ENCODE measurements at places on chromosomes 1 and 21.

DNA sequence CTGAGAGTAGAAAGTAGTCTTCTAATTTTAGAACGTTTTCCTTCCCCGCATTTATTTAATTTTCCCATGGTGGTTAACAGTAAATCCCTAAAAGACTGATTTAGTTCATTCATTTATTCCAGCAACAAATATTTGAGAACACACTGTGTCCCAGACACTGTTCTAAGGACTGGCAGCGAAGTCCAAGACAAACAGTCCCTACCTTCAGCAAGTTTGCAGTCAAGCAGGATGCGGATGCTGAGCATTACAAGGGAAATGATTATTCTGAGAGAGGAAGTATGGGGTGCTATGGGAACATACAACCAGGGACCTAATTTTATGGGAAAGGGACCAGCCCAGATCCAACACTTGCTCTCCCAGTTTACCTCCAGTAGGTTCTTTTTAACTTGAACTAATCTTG lies 1.2 kb upstream of the C1orf74 start:
- DNase-seq: no peak

DNA sequence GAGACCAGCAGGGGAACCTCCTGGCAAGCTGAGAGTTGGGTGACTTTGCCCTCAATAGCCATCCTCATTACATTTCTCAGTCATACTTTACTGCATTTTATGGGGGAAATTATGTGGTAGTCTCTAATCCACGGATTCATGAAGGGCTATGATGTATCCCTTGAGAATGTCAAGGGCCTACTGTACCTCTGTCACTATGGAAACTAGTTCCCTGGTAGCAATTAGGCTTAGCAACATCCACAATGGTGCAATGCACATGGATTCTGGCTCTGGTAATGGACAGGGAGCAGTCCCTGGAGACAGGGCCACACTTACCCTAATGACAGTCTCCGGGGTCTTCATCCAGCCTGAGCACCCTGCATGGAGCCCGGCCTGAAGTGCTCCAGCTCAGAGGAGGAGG lies 26.5 kb downstream of the LRRN2 start:
- no peak for DNase-seq

DNA sequence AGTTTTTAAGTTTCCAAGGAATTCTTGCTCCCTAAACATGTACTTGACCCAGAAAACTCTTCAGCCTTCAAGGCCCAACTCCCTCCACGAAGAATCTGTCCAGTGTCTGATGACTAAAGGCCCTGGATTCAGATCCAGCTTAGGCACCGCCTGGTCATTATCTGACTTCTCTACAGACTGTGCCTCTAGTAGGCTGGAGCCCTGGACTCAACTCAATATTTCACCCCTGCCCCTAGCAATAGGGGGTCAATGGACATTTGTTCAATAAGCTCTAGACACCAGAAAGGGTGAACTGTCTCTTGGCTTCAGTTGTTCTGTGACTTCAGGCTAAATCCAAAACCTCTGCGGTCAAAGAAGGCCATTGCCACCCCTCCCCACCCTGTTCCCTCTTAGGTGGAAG lies 34.5 kb downstream of the NUAK2 start:
- no peak for DNase-seq

DNA sequence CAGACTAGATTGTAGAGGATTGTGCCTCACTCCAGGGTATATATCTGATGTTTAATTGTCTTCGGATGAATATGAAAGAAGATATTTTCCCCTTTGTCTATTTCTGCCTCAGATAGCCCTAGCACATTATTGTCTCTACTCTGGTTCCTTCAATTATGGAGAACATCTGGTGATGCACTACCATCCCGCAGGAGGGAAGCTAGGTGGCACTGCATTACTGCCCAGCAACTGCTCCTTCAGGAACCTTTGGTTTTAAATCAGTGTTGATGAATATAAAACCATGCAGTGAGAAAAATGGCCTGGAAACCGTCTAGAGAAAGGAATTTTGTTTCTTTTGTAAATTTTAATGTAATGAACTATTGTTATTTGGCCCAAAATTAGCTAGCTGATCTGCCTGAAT lies 68.5 kb downstream of the GPR88 start:
- DNase-seq: no peak

- DNase-seq: no peak
Measured at GRCh38 chr1:244065960-244066388, 14.9 kb downstream of the ZBTB18 start.

- no peak for DNase-seq
Measured at GRCh38 chr1:177569476-177569875, 398.7 kb downstream of the BRINP2 start.

- no peak for DNase-seq
Measured at GRCh38 chr1:59285691-59286090, 11.2 kb upstream of the FGGY start.

DNA sequence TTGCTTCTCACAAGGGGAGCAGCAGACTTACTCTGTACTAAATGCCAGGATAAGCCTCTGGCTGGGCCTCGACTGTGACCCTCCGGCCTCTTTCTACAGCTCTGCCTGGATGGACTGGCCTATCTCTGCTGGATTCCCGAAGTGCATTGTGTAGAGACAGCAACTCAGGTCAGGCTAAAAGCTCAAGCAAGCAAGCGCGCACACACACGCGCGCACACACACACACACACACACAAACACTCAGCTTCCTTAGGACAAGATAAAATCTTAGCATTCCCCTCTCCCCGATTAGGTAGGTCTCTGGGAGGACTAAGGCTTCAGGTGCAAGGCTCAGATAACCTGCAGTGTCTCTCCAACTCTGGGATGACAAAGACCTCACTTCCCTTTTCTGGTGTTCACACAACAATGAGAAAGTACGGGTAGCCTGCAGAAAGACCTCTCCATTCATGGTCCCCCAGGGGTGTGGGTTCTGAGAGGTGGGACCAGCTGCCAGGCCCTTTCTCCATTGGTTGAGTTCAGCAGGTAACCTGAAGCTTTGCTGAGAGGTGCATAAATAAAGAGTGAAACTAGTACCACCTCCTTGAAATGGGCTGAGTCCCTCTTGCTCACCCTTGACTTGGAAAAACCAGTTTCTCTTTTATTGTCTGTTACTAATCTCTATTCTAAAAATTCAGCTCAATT lies 155.1 kb upstream of the CAMK1G start:
- no peak for DNase-seq

- DNase-seq: no peak
Measured at GRCh38 chr1:154749078-154749760, 120.9 kb downstream of the KCNN3 start.

DNA sequence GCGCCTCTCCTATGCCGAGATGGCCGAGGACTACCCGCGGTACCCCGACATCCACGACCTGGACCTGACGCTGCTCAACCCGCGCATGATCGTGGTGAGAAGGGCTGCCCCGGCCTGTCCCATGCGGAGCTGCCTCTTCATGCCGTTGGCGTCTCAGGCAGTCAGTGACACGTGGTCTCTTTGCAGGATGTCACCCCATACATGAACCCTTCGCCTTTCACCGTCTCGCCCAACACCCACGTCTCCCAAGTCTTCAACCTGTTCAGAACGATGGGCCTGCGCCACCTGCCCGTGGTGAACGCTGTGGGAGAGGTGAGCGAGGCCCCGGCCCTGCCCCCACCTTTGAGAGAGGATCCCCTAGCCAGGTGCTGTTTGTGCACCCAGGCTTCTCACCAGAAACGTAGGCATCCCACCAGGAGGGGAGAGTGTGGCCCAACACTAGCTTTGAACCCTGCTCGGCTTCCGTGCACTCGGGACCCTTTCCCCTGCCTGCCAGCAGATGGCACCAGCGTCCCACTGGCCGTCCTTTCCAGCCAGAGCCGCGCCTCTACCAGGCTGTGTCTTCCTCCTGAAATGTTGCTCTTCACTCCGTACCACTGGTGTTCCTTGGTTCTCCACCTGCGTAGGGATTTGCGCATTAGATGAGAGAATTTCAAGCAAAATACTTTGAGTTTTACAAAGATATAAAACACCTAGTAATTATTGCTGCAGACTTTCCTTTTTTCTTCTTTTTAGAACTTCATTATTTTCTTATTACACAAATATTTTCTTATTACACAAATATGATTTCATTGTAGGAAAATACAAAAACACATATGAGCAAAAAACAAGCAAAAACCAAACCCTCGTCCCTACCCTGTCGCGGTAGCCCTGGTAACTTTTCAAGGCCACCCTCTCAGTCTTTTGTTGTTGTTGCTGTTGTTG lies 9.0 kb downstream of the NPPA start:
- DNase-seq: peak; percentile 59

- DNase-seq: no peak
Measured at GRCh38 chr1:212153635-212154034, 118.1 kb downstream of the DTL start.

GRCh38 chr1:234288946-234289345 lies 84.3 kb upstream of the COA6 start:
- no peak for DNase-seq

DNA sequence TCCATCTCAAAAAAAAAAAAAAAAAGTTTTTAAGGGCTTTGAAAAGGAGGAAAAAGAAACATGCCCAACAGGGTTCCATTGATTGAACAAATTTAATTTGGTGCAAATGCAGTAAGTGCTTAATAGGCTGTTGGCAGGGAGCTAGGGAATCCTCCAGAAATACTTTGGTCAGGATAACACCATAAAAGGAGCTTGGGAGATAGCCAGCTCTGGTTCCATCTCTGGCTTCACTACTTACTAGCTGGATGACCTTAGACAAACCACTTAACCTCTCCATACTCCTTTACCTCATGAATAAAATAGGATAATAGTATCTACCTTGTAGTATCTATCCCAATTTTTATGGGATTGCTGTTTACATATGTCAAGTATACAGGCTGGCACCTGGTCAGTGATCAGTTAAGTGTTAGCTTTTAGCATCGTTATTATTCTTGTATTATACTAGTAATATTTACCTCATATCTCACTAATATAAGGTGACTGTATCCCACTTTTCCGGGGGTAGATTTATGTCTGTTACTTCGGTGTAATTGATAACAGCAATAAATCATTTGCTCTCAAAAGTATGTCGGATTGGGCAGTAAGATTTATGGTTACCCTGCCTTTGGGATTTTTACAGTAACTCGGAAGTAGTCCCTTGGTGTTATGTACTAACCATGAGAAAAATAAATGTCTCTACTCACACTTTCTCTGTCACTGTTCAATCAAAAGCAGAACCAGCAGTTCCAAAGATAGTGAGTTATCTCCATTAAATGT lies 36.4 kb downstream of the BTG3 start:
- no peak for DNase-seq

GRCh38 chr1:231203259-231204057 lies 37.6 kb upstream of the GNPAT start:
- no peak for DNase-seq

- DNase-seq: no peak
Measured at GRCh38 chr1:231106347-231106746, 55.5 kb upstream of the TRIM67 start.

DNA sequence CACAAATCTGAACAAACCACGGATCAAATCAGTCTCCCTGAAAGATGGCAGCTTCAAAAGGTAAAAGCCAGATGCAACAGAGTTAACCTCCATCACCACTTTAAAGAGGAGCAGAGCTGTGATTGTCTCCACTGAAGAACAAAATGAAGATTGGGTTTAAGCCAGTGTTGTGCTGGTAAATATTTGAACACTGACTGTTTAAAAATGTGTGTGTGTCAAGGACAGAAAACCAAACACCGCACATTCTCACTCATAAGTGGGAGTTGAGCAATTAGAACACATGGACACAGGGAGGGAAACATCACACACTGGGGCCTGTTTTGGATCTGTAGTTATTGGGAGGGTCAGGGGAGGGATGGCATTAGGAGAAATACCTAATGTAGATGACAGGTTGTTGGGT lies 83.9 kb downstream of the ST6GALNAC5 start:
- DNase-seq: no peak

DNA sequence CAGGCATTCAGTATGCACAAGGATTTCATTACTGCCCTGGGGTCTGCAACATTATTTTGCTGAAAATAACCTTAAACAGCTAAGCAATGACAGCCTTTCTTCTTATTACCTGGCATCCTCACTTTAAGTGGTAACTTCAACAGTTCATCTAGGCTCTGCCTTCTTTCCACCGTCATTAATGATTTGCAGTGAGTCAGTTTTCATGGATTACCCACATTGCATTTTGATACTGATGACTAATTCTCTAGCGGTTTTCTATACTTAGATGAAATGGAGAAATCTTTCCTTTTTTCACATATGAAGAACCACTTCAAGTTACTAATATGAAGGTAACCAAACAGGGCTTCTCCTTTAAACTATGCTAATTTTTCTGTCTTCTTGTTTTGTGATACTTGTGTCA lies 226.9 kb upstream of the TMPRSS15 start:
- DNase-seq: no peak

GRCh38 chr1:234538930-234539649 lies 60.1 kb upstream of the TARBP1 start:
- no peak for DNase-seq

DNA sequence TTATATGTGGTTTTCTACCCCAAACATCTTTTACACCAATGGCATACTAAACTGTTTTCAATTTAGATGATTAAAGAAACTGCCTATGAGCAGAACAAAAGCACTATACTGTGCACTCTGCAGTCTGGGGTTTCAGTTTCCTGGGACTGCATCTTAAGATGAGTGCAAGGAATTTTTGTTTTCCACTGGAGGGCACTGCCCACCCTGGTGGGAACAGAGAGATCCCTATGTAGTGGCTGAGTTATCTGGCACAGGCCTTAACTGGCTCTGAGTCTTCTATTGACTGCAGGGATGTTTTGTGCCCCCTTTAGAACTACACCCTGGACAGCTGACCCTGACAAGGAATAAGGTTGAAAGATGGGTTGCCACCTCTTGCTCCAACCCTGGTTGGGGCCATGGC lies 12.0 kb downstream of the PROK1 start:
- DNase-seq: no peak

DNA sequence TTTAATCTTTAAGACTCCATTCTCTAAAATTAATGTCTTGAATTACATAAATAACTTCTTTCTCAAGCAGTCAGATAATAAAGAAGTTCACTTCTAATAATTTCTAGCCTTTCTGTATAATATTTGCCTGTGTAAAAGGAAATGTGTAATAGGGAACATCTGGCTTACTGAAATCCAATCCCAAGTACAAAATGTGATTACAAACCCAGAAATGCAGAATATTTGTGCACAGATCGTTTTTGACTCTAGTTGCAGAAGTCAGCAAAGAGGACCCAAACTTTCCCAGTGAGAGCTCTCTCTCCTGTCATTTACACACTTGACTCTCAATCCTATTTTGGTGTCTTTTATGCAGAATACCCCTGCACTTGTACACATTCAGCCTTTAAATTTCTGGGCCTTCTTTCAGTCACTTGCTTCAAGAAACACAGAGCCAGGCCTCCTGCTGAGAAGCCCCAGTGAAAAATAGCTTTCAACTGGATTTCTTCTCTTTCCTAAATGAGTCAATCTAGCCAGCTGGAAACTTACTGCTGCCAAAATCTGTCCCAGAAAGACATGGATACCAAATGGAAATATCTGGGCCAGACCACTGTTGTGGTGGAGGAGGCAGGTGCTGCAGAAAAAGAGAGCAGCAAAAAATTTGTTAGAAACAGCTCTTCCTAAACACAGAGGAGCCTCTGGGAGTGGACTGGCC lies 68.5 kb upstream of the ADAM30 start:
- DNase-seq: no peak

GRCh38 chr1:219837274-219837993 lies 90.9 kb downstream of the SLC30A10 start:
- no peak for DNase-seq

- no peak for DNase-seq
Measured at GRCh38 chr1:113479713-113480676, 89.7 kb downstream of the MAGI3 start.

- DNase-seq: peak; percentile 61
Measured at GRCh38 chr1:156689035-156689952, 12.1 kb upstream of the NES start.

Measured in stimulated activated CD8-positive, alpha-beta memory T cell treated with anti-CD3 and anti-CD28 coated beads, Interleukin-4, amount 100 ng/mL, for 24 hours (primary cell).